CD4-positive, alpha-beta memory T cell (primary cell): ENCODE measurements at places on chromosomes 5 and 9. TPM values are rescaled to one million over a fixed set of nuclear protein-coding genes. Genes with fewer than 3 reads are reported as not detected.

- H3K27me3 ChIP-seq: no peaks in the 10 kb centered on the region
- peaks cover 5% of the 10 kb centered on the region for H3K4me1 ChIP-seq
- DNase-seq: no peak
- H3K36me3 ChIP-seq: peaks cover 34% of the 10 kb centered on the region
Measured at GRCh38 chr5:143314099-143314498, 89.4 kb downstream of the NR3C1 start.

GRCh38 chr5:81800797-81801196 is 49.9 kb upstream of the SSBP2 start:
- no peaks in the 10 kb centered on the region for H3K4me1 ChIP-seq
- no peak overlapping the region for H3K27ac ChIP-seq
- DNase-seq: no peak
- H3K27me3 ChIP-seq: no peaks in the 10 kb centered on the region
- no peak overlapping the region for H3K4me3 ChIP-seq

The FSTL4 gene
- total RNA-seq: not detected

GRCh38 chr5:123227216-123227615 is 138.2 kb downstream of the PRDM6 start:
- no peaks in the 10 kb centered on the region for H3K4me1 ChIP-seq
- H3K36me3 ChIP-seq: no peaks in the 10 kb centered on the region
- H3K27me3 ChIP-seq: no peaks in the 10 kb centered on the region

DNA sequence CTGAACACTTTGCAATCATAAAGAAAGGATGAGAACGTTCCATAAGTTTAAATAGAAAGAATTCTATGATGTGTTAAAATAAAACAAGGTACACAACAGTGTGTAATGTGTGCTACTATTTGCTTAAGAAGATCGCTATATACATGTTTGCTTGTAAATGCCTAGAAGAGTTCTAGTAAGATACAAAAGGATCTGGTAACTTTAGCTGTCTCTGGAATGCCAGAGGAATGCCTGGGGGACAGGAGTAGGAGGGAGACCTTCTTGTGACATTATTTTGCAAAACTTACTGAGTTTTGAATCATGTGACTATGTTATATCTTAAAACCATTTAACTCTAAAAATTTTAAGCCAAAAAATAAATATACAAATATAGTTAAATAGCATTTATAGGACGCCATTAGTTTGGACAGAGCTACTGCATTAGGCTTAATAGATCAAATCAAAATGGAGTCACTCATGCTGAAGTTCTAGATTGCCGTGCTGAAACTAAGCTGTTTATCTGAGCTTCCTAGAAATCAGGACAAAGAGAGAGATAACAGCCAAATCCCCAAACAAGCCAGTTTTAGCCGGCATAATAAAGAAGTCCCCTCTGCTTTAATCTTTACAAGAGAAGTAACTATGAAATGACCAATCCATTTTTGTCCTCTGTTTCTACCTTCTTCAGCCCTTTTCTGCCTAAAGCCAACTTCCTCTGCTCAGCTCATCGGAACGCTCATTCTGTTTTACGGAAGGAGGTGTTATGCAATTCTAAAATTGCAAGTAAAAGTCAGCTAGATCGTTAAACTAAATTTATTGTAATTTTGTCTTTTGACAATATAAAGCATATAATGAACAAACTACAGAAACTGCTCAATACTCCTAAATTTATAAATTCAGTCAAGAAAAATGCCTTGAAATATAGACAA is 44.8 kb downstream of the LIX1 start:
- H3K36me3 ChIP-seq: no peaks in the 10 kb centered on the region
- H3K4me3 ChIP-seq: no peak overlapping the region
- H3K27me3 ChIP-seq: no peaks in the 10 kb centered on the region
- no peak overlapping the region for H3K27ac ChIP-seq

GRCh38 chr9:4666042-4666699 is at the start of gene SPATA6L:
Gene SPATA6L, minus strand, starts transcription at chr9:4666480. Its CDS starts 230 bp downstream, at chr9:4666250.
- peak within 1 kb of the TSS; percentile 38 for H3K4me3 ChIP-seq
- no peaks in the 10 kb centered on the region for H3K36me3 ChIP-seq
- H3K27ac ChIP-seq: peak within 1 kb of the TSS; percentile 1
- peak; percentile 24 for DNase-seq
- peaks cover 69% of the 10 kb centered on the region for H3K4me1 ChIP-seq

GRCh38 chr9:70868661-70869652 is 252.5 kb downstream of the TRPM3 start:
- H3K27ac ChIP-seq: no peak overlapping the region
- no peak for DNase-seq
- no peaks in the 10 kb centered on the region for H3K36me3 ChIP-seq
- H3K27me3 ChIP-seq: no peaks in the 10 kb centered on the region
- H3K4me3 ChIP-seq: no peak overlapping the region
- no peaks in the 10 kb centered on the region for H3K4me1 ChIP-seq

The CNTNAP3 gene
- total RNA-seq: not detected

DNA sequence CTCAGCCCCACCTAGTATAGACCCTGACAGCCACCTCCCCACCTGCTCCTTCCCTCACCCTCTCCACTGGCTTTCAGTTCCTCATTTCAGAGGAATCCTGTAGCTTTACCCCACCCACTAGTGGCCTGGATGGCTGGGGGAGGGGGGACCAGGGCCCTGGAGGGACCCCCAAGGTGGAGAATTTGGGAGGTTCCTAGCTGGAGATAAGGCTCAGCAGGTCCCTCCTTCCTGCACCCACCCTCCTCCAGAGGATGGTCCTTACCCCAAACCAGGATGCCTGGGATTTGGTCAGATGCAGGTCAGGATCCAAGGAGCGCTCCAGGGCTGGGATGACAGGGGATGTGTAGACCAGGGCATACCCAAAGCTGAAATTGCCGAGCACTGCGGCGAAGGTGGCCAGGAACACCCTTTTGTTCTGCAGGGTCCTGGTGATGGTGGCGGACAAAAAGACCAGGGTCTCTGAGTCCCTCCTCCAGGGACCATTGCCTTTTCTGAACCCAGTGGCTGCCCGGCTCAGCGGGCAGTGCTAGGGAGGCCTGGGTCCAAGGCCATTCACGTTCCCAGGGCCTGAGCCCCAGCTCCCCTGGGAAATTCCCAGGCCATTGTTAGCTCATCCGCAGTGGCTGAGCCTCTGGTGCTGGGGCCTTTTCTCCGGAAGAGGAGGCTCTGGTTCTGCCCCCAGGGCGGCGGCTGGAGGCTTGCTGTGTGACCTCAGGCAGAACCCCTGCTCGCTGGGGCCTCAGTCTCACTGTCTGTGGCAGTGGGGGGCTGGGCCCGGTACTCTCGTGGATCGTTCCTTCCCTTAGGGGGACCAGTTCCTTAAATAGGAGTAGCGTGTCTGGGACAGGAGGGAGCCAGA is 678 bp downstream of the SLC2A6 start:
- no peak for DNase-seq
- peaks cover 16% of the 10 kb centered on the region for H3K4me1 ChIP-seq
- peak overlapping the region; percentile 55 for H3K4me3 ChIP-seq

The ENTPD2 gene
- not detected for total RNA-seq

DNA sequence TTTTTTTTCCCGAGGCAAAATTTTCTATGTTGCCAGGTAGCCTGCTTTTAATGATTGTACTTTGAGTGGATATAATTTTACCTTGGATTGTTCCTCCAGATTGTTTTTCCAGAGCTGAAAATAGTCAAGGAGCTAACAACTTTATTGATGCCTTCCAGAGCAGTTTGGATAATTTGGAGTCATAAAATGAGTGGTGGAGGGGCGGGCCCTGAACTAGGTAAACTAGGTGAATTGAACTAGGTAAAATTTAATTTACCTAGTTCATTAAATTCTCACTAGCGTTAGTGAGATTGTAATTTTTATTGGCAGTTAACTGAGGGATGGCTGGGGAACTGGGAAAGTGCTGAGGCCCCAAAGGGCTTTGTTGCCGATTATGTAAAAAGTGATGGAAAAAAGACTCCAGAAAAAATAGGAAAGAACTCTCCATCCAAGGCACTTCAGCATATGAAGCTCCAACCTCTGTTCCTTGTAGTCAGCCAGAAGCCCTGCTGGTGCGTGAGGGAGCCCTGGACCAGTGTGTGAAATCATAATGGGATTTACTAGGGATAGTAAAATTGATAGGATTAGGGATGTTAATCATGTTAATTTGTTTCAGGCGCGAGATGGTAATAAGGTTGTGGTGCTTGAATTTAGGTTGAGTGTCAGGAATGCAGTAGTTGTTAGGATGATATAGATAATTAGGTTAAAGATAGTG is 1.7 kb downstream of the DNAJC25 start:
- H3K4me3 ChIP-seq: no peak overlapping the region
- DNase-seq: no peak
- peaks cover 21% of the 10 kb centered on the region for H3K4me1 ChIP-seq
- H3K27ac ChIP-seq: no peak overlapping the region
- H3K27me3 ChIP-seq: no peaks in the 10 kb centered on the region
- no peaks in the 10 kb centered on the region for H3K36me3 ChIP-seq

The RNF183 gene
- not detected for total RNA-seq

The WDR38 gene
- not detected for total RNA-seq

The TNIP1 gene
- 227 TPM for total RNA-seq

- no peak overlapping the region for H3K4me3 ChIP-seq
- H3K4me1 ChIP-seq: no peaks in the 10 kb centered on the region
- peaks cover 28% of the 10 kb centered on the region for H3K36me3 ChIP-seq
- DNase-seq: no peak
- no peak overlapping the region for H3K27ac ChIP-seq
Measured at GRCh38 chr9:127883959-127884358, 6.5 kb upstream of the AK1 start.

The NMUR2 gene
- not detected for total RNA-seq

The IL4 gene
- total RNA-seq: not detected

The NR2F1 gene
- not detected for total RNA-seq

GRCh38 chr5:460273-460625 is 17.3 kb downstream of the EXOC3 start:
- H3K36me3 ChIP-seq: peaks cover 52% of the 10 kb centered on the region
- no peaks in the 10 kb centered on the region for H3K27me3 ChIP-seq
- H3K4me3 ChIP-seq: no peak overlapping the region
- H3K27ac ChIP-seq: no peak overlapping the region
- DNase-seq: no peak
- H3K4me1 ChIP-seq: peaks cover 17% of the 10 kb centered on the region

DNA sequence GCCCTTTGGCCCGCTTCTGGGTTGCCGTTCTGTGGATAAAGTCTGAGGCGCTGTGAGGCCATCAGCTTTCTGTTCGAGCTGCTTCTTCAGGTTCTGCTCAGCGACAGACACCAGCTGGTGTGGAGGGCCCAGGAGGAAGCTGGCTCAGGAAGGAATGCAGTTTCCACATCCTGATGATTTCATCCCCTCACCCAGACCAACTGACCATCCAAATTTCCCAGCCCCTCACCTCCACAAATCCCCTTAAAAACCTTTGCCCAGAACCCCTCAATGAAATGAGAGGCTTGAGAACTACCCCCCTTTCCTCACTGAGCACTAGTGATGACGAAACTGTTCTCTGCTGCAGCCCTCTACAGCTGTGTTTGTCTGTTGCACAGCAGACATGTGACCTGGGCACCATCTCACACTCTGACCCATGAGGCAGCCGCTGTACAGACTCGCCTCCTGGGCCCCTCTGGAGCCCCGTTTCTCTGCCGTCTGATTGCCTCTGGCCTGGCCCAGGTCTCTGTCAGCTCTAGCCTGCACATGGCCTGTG is 45.4 kb downstream of the SPATA31C2 start:
- no peak overlapping the region for H3K27ac ChIP-seq
- no peak overlapping the region for H3K4me3 ChIP-seq
- no peak for DNase-seq
- H3K4me1 ChIP-seq: no peaks in the 10 kb centered on the region
- no peaks in the 10 kb centered on the region for H3K27me3 ChIP-seq
- H3K36me3 ChIP-seq: no peaks in the 10 kb centered on the region

DNA sequence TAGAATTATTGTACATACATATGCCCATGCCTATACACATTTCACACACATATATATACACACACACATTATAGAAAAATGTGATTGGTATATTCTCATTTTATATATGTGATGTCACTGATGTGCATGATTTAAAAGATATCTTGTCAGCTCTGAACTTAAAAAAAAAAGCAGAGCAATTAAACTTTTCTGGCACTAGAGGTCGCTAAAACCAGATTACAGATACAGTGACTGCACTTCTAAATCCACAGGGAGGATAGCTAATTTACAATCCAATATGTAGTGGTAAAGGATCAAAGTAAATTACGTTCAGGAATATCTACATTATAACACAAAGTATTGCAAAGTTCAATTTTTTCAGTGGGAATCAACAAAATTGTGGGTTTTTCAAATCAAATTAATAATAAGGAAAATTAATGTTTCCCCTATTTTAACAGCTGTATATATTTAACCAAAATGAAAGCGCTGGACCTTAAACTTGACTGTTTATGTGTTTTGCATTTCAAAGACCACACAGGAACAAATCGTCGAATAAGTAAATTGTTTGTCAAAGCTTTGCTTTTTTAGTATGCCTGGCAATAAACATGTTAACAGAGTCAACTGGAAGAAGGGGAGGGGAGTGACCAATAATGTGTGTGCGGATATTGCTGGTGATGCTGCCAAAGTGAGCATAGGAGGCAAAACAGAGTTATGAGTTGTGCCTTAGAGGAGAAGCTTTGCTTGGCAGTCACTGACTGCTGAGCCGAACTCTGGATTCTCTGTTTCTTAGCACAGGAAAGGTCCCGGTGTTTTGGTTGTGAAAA is 1201.4 kb upstream of the C9orf72 start:
- H3K27me3 ChIP-seq: no peaks in the 10 kb centered on the region
- H3K4me3 ChIP-seq: no peak overlapping the region
- no peak overlapping the region for H3K27ac ChIP-seq
- no peaks in the 10 kb centered on the region for H3K4me1 ChIP-seq

The SLC25A2 gene
- 0.38 TPM for total RNA-seq

DNA sequence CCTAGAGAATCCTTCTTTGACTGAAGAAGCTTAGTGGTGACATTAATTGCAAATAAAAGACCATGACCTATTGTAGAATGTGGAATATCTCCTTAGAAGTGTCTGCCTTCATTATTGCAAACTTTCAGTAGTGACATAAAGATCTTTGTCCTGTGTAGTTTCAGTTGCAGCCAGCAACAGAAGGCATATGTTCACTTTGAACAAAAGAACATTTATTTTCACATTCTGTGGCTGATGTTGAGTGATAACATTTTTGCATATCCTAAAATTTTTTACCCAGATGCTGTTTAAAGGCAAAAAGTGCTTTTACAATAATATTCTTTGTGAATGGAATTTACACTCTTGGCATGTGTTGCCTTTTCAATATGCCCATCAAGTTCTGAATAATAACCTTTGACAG is 165.9 kb downstream of the TMC1 start:
- no peak for DNase-seq
- peaks cover 6% of the 10 kb centered on the region for H3K27me3 ChIP-seq
- no peaks in the 10 kb centered on the region for H3K4me1 ChIP-seq
- no peak overlapping the region for H3K4me3 ChIP-seq
- H3K27ac ChIP-seq: no peak overlapping the region
- H3K36me3 ChIP-seq: no peaks in the 10 kb centered on the region

DNA sequence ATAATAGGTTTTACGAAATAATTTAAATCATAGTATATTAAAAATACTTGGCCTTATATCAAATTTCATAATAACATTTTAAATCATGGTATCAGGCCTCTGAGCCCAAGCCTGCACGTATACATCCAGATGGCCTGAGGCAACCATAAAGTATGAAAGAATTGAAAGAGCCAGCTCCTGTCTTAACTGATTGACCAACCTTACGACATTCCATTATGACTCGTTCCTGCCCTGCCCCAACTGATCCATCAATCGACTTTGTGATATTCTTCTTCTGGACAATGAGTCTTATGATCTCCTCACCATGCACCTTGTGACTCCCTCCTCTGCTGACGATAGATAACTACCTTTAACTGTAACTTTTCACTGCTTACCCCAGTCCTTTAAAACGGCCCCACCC is 545.0 kb downstream of the MTRR start:
- no peaks in the 10 kb centered on the region for H3K27me3 ChIP-seq
- no peak overlapping the region for H3K27ac ChIP-seq
- no peak for DNase-seq
- no peaks in the 10 kb centered on the region for H3K36me3 ChIP-seq
- no peaks in the 10 kb centered on the region for H3K4me1 ChIP-seq

The ELOVL7 gene
- not detected for total RNA-seq
